ENCODE measurements at places on chromosomes 1 and 21. TPM values are rescaled to one million over a fixed set of nuclear protein-coding genes. Genes with fewer than 3 reads are reported as not detected.

LDLRAD1 gene
- total RNA-seq, result not detected

NCMAP gene
- not detected for total RNA-seq

- H3K27me3 ChIP-seq, result no peaks in the 10 kb centered on the region
- DNase-seq, result no peak
- no peak overlapping the region for H3K4me3 ChIP-seq
- H3K36me3 ChIP-seq, result no peaks in the 10 kb centered on the region
- H3K27ac ChIP-seq, result no peak overlapping the region
Measured at GRCh38 chr21:42534421-42535378, 21.0 kb downstream of the SLC37A1 start.

DNA sequence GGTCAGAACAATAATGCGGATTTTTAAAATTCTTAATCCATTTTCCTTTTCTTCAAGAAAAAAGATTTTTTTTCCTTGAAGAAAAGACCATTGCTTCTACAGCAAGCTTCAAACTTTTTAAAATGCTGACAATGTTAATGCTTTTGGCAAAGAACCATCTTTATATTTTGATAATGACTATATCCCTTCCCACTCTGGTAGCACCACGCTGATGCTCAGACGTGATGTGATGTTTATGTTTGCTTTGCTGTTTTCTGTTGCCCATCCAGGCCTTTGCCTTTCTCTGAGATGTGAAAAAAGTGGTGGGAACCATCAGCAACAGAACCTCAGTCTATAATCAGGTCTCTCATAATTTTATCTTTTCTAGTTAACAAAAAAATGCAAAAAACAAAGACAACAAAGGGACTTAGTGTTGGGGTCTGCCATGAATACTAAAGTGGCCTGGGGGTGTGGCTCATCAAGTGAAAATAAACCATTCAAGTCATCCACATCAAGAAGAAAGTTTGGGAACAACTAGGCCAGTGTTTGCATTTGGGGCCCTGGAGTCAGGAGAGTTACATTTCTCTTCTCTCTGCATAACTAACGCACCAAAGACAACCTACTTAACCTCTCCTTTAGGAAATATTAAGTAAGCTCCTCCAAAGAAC is 244.6 kb upstream of the DMRTA2 start:
- H3K4me3 ChIP-seq, result no peak overlapping the region
- H3K27ac ChIP-seq, result no peak overlapping the region
- H3K4me1 ChIP-seq, result peaks cover 5% of the 10 kb centered on the region
- DNase-seq, result no peak

DNA sequence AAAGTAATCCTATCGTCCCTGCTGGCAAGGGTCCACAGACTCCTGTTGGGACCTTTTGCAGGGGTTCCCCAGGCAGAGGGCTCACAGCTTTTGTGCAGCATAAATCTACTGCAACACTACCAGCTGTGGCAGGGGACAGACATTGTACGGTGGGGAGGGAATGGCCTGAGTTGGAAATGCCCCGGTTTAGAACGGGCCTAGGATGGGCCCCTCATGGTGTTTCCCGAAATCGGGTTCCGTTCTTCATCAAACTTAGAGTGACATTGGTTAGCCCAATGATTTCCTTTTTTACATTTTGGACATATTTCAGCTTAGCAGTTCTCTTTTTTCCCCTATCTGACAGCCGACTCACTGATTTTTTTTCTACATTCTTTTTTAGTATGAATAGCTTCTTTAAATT is 26.5 kb upstream of the SAMD11 start:
- H3K36me3 ChIP-seq, result no peaks in the 10 kb centered on the region
- DNase-seq, result no peak
- H3K4me1 ChIP-seq, result no peaks in the 10 kb centered on the region
- peaks cover 40% of the 10 kb centered on the region for H3K27me3 ChIP-seq
- H3K4me3 ChIP-seq, result no peak overlapping the region

Measured in cardiac muscle cell (in vitro differentiated cells and primary cell).